LNCaP clone FGC (cell line): ENCODE measurements at places on chromosomes 5 and 9.

DNA sequence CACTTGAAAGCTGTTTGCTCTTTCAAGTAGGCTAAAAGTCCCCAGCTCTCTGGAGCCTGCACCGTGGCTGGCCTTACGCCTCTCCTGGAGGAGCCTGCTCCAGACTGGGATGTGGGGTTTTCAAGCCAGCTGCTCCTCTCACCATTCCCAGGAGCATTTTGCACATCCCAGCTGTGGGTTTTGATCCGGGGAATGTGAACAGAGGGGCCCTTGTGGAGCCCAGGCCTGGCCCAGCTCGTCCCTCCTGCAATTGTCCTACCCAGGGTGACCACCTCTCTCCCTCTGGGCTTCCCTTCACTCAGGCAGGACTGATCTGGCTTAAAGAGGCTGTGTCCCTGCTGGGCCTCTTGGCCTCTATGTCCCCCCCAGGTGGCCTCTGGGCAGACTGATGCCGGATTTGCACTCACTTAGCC is 32.5 kb upstream of the TIFAB start:
- DNase-seq, result no peak

- no peak for DNase-seq
These were observed 14.4 kb downstream of the CARD19 start for GRCh38 chr9:93110311-93110855.

- no peak for DNase-seq
These were observed 259.1 kb downstream of the TMEM167A start for GRCh38 chr5:82817897-82818676.

DNA sequence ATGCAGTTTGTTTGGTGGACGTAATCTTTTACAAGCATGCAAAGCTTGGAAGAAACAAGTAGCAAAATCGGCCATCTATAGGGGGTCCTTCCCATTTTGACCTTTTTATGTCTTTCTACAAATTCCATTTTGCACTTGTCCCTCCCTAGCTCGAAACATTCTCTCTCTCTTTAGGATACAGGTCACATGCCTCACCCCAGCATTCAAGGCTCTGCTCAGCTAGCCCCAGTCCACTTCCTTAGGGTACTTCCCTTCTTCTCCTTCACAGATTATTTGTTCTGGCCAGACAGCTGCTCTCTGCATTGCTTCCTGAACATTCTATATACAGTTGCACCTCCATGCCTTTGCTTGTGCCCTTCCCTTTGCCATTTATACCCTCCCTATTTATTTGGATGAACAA is 31.7 kb upstream of the TRIM14 start:
- DNase-seq, result no peak

DNA sequence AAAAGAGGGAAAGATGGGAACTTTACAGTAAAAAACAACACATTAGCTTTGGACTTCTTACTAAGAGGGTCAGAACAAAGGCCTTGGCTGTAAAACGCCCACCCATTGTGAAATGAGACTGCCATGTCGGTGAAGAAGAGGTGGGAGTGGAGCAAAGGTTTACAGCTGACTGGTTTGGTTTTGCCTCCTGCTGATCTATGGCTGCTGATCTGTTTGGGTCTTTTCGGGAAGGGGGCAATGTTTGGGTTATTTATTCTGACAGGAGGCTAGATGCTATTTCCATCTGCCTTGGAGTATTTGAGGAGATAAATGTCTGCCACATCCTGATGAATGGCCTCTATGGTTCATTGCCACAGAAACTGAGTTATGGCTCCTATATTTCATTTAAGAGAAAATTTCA is 408.7 kb downstream of the TLE4 start:
- DNase-seq, result no peak

GRCh38 chr5:39226100-39226451 is 6.7 kb upstream of the FYB1 start:
- DNase-seq, result no peak

GRCh38 chr5:107578051-107578635 is 92.6 kb downstream of the EFNA5 start:
- DNase-seq, result no peak

GRCh38 chr9:89377411-89377810 is 59.1 kb downstream of the SECISBP2 start:
- DNase-seq, result no peak

DNA sequence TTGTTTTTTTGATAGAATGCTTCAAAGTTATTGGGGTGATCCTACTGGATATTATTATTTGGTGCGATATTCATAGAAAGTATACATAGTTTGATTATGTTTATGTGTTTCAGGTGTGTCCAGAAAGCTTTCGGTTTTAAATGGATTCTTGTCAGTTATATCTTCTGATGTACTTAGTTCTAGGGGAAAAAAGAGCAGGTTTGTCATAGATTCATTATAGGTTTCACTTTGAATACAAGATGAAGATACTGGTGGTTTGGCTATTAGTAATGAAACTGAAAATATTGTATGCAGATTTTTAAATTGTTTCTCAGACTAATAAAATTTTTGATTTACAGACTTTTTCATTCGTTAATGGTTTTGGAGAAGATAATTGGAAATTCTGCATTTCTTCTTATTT is 98.9 kb downstream of the MAN2A1 start:
- no peak for DNase-seq

DNA sequence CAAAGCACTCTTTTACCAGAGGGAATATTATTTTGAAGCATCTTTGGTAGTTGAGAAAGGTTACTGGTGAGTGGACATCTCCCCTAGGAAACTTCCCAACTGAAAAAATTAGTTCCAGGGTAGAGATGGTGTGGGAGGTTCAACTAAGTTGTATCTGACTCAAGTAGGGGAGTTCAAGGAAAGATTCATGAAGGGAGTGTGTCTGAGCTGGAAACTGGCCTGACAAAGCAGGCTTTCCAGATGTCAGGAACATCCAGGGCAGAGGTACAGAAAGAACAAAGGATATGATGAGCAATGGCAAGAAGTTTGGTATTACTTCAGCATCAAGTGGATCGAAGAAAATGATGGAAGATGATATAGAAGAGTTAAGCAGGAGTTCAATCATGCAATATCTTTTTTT is 458.0 kb upstream of the RIOK2 start:
- DNase-seq, result no peak

- no peak for DNase-seq
These were observed 1519.8 kb upstream of the CDH9 start for GRCh38 chr5:28558196-28558595.

DNA sequence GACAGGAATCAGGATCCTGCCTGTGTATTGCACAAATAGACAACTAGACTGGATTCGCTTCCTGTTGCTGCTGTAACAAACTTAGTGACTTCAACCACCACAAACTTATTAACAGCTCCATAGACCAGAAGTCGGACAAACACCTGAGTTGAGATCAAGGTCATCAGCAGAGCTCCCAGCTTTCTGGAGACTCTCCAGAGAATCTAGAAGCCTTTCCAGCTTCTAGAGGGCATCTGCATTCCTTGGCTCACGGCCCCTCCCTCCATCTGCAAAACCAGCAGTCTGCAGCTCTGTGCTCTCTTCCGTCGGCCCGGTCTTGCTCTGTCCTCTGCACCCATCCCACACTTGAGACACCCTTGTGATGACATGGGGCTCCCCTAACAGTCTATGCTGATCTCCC is 99.1 kb downstream of the KCNT1 start:
- DNase-seq, result no peak

GRCh38 chr5:140324617-140325241 is 21.7 kb downstream of the HBEGF start:
- no peak for DNase-seq
